ENCODE measurements at places on chromosomes 4 and X.

DNA sequence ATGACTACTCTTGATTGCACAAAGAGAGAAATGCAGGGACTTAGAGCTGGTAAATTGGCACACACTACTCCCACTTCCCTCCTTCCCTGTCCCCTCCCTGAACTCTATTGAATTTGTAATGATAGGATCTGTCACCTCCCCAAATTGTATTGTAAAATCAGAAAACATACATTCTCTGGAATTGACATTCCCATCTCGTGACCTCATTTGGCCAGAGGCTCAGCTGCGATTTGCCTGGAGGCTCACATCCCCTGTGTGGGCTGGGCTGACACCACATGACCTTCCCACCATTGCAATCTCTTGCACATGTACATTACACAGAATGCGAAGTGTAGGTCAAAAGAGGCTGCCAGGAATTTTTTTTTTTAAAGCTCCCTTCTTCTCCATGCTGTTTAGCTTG lies 172.1 kb downstream of the MID1IP1 start:
- no peak for DNase-seq

DNA sequence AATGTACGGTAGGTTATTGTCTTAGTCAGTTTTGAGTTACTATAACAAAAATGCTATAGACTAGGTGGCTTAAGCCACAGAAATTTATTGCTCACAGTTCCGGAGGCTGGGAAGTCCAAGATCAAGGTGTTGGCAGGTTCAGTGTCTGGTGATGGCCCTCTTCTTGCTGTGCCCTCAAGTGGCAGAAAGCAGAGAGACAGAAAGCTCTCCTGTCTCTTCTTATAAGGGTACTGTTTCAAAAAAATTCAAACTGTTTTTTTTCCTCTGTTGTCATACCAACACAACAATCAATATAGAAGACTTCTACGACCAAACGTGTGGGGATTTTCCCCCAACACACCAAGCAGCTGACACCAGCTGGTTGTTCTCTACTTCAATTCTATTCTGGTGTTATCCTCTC lies 53.4 kb downstream of the ADGRG4 start:
- no peak for DNase-seq

- DNase-seq = no peak
Measured at GRCh38 chr4:39383690-39384089, 17.5 kb upstream of the RFC1 start.

GRCh38 chr4:24260923-24261564 lies 323.3 kb downstream of the DHX15 start:
- no peak for DNase-seq

GRCh38 chr4:55524844-55525571 lies 21.7 kb downstream of the CLOCK start:
- no peak for DNase-seq

- peak; percentile 22 for DNase-seq
Measured at GRCh38 chr4:35175894-35176293, 1068.4 kb downstream of the ARAP2 start.

DNA sequence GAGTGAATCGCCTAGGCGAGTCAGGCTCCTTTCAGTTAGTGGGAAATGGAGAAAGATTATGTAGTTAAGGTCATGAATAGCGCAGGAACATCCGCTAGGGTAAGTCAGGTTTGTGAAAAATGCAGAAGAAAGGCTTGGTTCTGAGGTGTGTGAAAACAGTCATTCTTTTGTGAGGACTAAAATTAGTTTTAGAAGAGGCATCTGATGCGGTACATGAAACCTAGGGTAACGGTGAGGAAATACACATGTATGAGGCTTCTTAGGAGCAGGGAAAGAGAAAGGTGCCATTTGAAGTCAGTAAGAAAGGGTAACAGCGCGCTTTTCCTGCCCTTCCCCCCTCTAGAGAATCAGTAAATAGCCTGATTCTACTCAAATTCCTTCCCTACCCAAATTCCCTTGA lies 570 bp upstream of the RNF128 start:
- no peak for DNase-seq

DNA sequence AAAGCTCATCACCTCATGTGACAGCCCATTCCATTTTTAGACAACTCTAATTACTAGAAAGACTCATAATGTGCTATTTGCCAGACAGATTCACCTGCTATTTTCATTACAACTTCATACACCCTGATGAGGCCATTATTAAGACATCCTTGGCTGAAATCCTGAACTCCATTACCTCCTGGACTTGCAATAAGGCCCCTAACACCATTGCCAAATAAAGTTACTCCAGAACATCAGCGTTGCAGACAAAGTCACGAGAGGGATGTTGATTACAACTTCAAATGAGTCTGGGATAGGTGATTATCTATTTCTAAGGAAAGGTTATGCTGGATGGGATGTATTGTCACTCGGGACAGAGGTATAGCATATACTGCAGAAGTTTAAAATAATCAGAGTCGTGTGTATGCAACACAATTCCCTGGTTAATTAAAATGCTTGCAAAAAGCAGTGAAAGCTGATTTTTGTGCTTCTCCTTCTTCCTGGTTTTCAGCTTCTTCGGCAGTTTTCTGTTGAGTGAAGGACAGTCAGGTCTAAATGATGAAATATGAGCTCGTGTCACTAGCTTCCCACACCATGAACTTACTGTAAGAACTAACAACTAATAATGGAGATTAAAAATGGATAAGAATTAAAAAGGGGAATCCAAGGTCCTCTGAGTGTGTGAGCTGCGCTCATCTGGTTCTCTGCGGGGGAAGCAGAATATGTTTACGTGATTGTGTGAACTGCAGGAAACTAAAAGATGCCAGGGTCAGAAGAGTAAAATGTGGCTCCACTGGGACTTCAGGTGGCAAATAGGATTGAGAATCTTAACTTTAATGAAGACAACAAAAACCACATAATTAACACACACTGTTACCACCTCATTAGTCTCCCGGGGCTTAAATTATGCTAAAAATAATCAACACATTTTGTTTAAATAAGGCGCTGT lies 17.6 kb upstream of the SOD3 start:
- no peak for DNase-seq

- no peak for DNase-seq
Measured at GRCh38 chr4:106864231-106864630, 171.9 kb downstream of the DKK2 start.

DNA sequence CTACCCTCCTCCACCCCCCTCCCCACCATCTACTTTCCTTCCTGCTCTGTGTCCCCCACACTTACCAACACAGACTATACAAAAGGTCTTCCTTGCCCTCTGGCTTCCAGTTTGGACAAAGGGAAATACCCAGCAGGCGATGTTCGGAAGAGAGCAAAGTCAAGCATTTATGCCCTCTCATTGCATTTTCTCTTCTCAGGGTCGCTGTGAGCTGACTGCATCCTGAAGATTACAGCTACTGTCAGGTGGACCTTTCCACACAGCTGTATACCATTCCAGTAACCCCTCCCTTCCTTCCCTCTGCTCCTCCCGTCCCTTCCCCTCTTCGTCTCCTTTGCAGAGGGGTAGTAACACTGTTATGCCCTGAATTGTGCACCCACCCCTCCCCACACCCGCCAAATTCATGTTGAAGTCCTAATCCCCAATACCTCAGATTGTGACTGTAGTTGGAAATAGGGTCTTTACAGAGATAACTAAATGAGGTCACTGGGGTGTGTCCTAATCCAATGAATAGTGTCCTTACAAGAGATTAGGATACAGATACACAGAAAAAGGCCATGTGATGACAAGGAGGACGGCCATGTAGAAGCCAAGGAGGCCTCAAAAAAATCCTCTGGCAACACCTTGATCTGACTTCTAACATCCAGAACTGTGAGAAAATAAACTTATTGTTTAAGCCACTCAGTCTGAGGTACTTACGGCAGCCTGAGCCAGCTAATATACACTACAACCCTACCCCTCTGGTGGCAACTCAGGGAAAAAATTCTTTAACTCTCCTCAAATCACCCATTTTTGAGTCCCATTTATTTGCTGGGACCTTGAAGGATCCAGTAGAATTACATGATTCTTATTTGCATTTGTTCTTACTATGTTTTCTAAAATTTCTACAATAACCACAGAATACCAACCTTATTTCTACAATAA lies 11.7 kb downstream of the MORF4L2 start:
- DNase-seq = no peak

GRCh38 chr4:123748806-123749205 lies 352.2 kb downstream of the SPRY1 start:
- no peak for DNase-seq

DNA sequence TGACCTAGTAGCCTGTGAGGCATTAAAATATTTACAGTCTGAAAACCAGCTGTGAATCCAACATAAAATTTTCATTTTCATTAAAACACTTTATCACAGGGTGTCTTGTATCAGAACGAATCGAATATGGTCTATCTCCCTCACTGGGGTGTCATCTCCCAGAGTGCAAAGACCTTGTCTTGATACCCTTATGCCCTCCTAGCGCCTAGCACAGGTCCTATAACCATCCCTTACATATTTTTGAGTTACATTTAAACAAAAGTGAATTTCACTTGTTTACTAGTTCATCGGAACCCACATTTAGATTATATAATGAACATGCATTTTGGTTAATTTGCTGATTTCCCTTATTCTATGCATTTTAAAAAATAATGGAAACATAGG lies 14.0 kb downstream of the DIPK2B start:
- no peak for DNase-seq

DNA sequence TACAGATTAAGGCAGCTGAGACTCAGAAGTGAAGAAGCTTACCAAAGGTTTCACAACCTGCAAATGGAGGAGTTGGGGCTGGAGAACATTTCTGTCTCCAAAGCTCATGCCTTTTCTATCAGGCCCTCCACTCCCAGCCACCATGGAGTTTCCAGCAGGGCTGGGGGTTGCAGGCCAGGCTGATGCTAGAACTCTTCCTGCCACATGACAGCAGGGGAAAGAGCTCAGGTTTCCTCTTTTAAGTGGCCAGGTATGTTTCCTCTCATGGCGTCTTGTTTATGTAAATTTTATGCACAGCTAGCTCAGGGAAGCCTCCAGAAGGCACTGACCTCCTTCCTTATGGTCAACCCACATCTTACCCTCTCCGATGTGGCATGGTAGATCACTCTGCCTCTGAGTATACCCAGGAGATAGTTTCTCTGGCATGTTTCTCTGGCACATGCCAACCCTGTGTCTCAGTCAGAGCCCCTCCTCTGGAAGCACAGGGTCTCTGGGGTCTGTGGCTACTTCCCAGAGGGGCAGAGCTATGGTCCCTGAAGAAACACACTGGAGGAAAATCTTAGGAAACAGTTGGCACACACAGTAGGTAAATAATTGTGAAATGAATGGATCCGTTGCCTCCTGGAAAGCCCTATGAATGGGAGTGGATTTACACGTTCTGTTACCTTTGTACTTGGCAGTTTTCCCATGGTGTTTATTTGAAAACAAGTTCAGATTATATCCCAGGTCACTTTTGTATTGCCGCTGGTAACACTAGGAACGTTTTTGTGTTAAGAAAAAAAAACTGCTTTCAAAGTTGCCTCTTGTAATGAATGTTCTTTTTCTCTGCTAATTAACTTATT lies 28.9 kb downstream of the PDK3 start:
- DNase-seq = no peak

GRCh38 chr4:36208893-36209473 lies 35.3 kb downstream of the ARAP2 start:
- DNase-seq = no peak

DNA sequence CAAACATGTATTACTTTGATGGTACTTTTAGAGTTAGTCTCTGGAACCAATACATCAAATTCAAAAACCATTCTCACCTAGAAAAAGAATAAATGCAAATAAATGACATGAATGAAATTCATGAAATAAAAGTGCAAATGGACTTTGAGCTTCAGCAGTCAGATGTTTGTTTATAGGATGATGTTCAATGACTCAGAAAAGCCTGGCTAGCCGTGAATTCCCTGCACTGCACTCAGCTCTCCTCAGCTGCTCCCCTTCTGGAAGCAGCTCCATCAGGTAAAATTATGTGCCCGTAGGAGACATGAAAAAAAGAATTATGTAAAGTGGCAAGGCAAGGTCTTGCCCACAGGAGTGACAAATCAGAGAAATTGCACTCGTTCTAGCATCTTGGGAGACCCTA lies 390.6 kb downstream of the GPM6A start:
- no peak for DNase-seq

- no peak for DNase-seq
Measured at GRCh38 chr4:168610911-168611530, 114.2 kb downstream of the PALLD start.

DNA sequence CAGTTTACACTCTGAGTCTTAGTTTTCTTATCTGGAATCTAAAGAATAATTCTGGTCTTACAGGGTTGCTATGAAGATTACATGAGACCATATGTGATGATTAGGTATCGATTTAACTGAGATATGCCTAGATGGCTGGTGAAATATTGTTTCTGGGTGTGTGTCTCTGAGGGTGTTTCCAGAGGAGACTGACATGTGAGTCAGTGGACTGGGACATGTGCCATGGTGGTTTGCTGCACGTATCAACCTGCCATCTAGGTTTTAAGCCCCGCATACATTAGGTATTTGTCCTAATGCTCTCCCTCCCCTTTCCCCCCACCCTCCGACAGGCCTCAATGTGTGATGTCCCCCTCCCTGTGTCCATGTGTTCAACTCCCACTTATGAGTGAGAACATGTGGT lies 186.0 kb upstream of the CXorf66 start:
- DNase-seq = no peak

DNA sequence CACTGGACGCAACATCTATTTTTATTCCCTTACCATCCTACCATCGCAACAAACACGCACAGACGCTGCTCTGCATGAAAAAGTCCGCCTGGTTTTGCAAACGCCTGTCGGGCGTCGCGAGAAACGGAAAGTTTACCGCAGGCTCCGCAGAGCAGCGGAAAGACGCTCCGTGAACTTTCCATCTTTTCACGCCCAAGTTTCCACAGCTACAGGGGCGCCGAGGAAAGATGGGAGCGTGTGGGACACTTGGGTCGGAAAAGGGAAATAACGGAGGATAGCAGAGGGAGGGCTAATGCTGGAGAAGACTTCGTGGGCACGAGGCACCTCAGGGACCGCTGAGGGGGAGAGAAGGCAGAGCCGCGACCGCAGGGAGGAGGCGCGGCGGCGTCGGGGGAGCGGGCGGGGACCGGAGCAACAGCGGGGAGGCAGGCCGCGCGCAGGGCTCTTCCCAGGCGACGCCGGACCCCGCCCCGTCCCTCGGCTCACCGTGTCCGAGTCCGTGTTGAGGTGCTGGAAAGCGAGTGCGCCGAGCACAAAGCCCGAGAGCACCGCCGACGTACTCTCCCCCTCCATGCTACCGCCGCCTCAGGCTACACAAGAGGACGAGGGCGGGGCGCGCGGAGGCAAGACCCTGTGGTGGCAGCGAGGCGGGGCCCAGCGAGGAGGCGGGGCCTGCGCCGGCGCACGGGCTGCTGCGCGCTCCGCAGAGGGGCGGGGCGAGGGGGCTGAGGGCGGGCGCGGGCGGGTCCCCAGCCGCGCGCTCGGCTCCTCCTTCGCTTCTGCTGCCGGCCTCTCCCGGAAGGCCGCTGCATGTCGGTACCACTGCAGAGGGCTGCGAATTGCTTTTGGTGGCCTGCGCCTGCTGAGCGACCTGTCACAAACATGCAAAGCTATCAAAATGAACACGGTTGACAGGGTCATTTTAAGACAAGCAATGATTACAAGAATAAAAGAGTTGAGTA lies at the start of gene ABRAXAS1:
ABRAXAS1 (minus strand) TSS at position 601 of the 962 bp plus-strand sequence; CDS start at position 573, 28 bp downstream.
- DNase-seq = peak; percentile 93

- no peak for DNase-seq
Measured at GRCh38 chrX:111262086-111262485, 8.2 kb downstream of the CAPN6 start.

GRCh38 chrX:9878146-9878820 lies 88.9 kb upstream of the CLDN34 start:
- no peak for DNase-seq

Measured in NCI-H446 (cell line).